Fibroblast of pulmonary artery (primary cell): ENCODE measurements at places on chromosomes 3 and 15.
A peak's percentile ranks its signal among the peaks of the same experiment; 100 is the strongest.

DNA sequence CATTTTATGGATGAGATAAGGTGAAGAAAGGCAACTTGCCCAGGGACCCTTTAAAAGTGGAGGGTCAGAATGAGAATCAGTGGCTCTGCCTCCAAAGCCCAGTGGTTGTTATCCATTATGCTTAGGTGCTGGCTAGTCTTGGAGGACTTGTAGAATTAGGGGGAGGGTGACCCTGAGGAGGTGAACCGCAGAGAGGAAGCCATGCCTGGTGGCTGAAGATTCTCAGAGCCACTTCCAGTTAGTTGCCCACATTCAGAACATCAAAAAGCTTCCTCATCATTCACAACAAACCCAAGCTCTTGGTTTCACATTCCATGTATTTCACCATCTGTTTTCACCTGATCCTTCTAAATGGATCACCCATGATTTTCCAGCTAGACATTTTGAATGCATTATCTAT is 11.2 kb downstream of the EBLN2 start:
- DNase-seq, result no peak

GRCh38 chr3:171039674-171040073 is 13.2 kb upstream of the SLC2A2 start:
- DNase-seq, result no peak

GRCh38 chr3:109874896-109875708 is 537.8 kb upstream of the DPPA4 start:
- DNase-seq, result no peak

GRCh38 chr3:72517921-72518424 is 330.3 kb downstream of the SHQ1 start:
- DNase-seq, result no peak

DNA sequence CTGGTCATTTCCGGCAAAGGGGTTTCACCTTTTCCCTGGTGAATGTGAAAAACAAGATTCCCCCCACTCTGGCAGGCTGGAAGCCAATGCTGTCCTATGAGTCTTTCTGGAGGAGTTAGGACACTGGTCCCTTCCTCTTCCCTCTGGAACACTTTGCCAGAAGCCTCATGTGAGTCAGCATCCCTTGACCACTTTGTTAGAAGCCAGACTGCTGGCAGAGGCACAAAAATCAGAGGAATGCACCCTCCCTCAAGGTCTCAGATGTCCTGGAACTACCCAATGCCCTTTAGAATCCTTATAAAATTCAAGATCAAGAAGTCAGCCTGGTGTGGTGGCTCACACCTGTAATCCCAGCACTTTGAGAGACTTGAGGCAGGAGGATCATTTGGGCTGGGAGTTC is 26.6 kb downstream of the ITGB5 start:
- peak; percentile 98 for DNase-seq

- no peak for DNase-seq
These were observed 65.3 kb upstream of the SNRK start for GRCh38 chr3:43221076-43221475.

GRCh38 chr3:32302601-32303398 is 64.3 kb downstream of the CMTM8 start:
- DNase-seq, result peak; percentile 42

DNA sequence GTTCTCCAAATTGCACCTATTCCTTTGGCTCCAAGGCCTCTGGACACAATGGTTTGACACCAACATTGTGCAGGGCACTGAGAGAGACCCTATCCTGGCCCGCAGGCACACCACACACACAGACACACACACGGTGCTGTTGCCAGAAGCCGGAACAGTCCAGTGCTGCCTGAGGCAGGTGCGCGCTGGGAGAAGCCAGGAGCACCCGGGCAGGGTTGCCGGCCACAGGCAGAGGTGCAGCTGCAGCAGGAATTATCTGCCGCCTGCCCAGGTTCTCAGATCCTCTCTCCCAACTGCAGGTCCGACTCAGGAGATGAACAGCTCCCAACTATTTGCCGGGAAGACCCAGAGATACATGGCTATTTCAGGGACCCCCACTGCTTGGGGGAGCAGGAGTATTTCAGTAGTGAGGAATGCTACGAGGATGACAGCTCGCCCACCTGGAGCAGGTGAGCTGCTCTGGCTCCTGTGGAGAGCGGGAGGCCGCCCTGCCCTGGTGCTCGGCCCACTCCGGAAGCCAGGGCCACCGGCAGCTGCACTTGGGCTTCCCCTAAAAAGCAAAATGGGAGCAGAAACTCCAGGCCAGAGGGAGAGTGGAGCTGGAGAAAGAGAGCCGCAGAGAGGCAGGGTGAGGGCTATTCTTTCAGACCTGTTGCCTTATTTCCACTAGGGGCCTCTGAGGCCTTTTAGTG is 42.9 kb downstream of the CHDH start:
- DNase-seq, result no peak

- no peak for DNase-seq
These were observed 44.6 kb downstream of the HACD2 start for GRCh38 chr3:123540285-123540684.

DNA sequence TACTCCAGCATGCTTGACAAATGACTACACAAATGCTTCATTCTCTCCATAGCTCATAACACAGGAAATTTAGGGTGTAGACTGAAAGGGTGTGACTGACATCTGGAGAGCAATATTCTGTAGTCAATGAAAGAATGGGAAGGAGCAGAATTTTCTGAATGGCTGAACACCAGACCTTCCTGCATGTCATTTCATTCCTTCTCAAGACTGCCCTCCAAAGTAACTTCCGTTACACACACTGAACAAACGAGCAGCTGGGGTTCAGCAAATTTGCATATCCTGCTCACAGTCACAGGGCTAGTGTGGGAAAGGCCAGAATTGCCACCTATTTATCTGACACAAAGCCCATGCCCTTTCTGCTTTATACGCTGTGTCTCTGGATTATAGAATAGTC is 325.0 kb upstream of the CFAP20DC start:
- DNase-seq, result no peak

DNA sequence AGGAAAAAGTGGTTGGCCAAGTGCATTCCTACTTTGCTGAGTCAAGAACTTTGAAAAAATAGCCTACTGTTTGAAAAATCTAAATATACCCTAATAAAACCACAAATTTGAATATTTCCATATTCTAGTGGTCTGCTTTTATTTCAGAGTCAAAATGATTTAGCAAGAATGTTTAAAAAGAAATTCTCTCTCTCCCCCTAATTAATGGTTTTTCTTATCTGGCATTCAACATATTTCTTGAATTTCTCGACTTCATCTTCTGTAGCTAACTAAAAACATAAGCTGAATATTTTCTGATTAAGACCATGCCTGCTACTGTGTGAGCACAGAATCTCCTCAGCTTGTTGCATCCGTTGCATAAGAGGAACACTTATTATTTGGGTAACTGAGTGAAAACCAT is 563.5 kb upstream of the TBL1XR1 start:
- DNase-seq, result no peak

GRCh38 chr15:25171856-25172687 is 217.3 kb downstream of the SNRPN start:
- DNase-seq, result no peak

DNA sequence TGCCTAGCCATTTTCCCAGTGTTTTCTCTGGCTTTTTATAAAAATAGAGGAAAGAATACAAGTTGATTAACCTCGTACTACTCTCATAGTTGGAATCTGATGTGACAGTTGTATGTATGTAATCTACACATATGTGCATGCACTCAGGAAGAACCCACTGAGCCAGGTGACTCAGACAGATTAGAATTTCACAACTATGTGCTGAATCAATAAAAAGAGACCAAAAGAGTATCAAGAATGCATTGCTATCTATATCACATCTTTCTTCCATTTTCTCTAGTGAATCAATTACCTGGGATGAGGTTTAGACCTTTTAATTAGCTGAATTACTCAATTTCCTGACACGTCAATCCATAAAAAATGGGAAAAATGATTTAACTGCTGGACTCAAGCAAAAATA is 319.3 kb upstream of the ATP10A start:
- DNase-seq, result no peak

DNA sequence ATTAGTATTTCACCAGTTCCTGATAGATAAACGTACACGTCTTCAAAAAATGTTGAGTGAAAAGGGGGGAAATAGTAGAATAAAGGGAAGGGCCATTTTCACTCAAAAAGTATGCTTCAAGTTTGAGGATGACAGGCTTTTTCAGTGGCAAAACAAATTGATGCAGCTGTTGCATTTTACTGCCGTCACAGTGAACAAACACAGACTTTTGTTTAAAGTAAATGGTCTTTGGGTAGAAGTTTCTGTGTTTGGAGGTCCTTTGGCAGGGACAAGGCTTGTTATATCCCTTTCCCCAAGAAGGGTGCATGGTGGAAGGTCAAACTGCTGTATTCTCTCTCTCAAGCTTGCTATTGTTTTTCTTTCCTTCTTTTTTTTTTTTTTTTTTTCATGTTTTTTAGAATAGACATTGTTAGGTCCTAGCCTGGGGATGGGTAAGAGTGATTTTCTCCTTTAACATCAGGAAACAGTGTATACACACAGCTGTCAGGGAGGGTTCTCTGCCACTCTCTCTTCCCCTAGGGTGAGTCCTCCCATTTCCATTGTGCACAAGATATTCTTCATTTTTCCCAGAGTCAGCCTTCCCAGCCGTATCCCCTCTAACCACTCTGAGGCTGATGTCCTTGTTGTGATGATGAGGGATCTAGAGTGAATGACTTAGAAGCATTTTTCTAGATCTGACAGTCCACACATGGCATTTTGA is 6.6 kb upstream of the SUCNR1 start:
- DNase-seq, result no peak

- no peak for DNase-seq
These were observed 10.7 kb downstream of the H1-8 start for GRCh38 chr3:129553719-129554118.

GRCh38 chr3:8756671-8757070 is 12.7 kb downstream of the OXTR start:
- DNase-seq, result no peak

GRCh38 chr3:52714335-52715302 is 8.7 kb downstream of the SPCS1 start:
- DNase-seq, result no peak

DNA sequence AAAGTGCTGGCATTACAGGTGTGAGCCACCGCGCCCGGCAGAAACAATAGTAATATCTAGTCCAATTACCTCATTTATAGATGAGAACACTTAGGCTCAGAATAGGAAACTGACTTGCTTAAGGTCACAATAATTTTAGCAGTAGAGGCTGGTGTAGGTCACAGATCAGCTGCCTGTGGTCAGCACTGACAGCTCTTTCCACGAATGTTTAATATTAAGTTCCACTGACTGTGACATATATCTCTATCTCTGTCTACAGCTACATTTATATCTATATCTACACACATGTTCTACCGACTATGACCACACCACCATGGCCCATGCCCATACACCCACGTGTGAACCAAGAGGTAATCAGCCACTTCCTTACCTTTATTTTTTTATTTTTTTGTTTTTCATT is 40.2 kb upstream of the DLG1 start:
- no peak for DNase-seq

- no peak for DNase-seq
These were observed 945.1 kb downstream of the IGSF11 start for GRCh38 chr3:118089563-118089962.

DNA sequence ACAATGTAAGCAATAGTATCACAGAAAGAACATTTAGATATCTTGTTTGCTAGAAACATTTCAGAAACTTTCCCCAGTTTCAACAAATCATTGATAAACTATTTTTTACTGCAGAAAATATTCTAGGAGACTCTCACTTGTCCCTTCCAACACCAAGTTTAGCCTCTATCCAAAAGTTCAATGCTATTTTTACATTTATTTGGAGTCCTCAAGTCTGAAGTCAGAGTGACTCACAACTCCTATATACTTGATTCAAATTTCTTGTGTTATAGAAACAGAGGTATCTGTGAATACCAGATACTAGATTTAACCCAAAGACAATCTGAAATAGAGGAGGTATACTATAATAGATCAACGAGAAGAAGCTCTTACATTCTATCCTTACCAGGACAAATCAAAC is 49.6 kb downstream of the RFX7 start:
- DNase-seq, result no peak

GRCh38 chr15:80060356-80061006 is 1.0 kb downstream of the ZFAND6 start:
- DNase-seq, result peak; percentile 43

DNA sequence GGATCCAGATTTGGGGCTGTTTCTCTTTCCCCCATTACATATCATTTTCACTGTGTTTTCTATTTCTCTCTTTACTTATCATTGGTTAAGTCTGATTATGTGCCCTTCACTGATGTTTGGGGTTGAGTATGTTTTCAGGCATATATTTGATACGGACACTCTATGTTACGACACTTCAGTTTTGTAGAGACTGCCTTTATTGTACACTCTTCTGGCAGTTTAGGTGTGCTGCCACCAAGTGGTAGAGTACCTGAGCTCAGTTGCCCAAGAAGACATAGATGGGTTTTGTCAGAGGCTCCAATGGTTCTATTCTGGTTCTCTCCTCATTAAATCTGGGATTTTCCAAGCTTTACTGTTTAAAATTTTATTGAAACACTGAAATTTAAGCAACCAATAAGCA is 255.0 kb upstream of the ROPN1 start:
- peak; percentile 39 for DNase-seq

DNA sequence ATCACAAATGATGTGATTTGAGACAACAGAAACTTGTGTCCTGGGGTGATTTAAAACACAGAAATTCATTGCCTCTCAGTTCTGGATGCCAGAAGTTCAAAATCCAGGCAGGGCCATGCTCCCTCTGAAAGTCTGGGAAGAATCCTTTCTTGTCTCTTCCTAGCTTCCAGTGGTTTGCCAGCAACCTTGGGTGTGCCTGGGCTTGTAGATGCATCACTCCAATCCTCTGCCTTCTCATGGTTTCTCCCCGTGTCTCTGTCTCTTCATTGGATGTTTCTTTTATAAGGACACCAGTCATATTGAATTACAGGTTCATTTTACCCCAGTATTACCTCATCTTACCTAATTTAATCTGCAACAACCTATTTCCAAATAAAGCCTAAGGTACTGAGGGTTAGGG is 16.7 kb downstream of the ZPLD1 start:
- no peak for DNase-seq
